ENCODE measurements at places on chromosomes 3 and 15. TPM values are rescaled to one million over a fixed set of nuclear protein-coding genes. Genes with fewer than 3 reads are reported as not detected.

Gene NDN
- 32.8 TPM for polyA plus RNA-seq

Gene OR4F15
- not detected for polyA plus RNA-seq

Gene UBAP1L
- 0.33 TPM for polyA plus RNA-seq

Gene MORC1
- polyA plus RNA-seq, result not detected

Gene ADPGK
- 66.1 TPM for polyA plus RNA-seq

GRCh38 chr15:52277575-52277974 is 18.0 kb downstream of the MYO5C start:
- DNase-seq, result no peak

- no peak for DNase-seq
Observed at GRCh38 chr3:57982561-57983243, 25.5 kb upstream of the FLNB start.

- peak; percentile 22 for DNase-seq
Observed at GRCh38 chr3:179450261-179450701, 989 bp downstream of the GNB4 start.

GRCh38 chr3:32454731-32455608 is 47.7 kb downstream of the CMTM6 start:
- peak; percentile 53 for DNase-seq

DNA sequence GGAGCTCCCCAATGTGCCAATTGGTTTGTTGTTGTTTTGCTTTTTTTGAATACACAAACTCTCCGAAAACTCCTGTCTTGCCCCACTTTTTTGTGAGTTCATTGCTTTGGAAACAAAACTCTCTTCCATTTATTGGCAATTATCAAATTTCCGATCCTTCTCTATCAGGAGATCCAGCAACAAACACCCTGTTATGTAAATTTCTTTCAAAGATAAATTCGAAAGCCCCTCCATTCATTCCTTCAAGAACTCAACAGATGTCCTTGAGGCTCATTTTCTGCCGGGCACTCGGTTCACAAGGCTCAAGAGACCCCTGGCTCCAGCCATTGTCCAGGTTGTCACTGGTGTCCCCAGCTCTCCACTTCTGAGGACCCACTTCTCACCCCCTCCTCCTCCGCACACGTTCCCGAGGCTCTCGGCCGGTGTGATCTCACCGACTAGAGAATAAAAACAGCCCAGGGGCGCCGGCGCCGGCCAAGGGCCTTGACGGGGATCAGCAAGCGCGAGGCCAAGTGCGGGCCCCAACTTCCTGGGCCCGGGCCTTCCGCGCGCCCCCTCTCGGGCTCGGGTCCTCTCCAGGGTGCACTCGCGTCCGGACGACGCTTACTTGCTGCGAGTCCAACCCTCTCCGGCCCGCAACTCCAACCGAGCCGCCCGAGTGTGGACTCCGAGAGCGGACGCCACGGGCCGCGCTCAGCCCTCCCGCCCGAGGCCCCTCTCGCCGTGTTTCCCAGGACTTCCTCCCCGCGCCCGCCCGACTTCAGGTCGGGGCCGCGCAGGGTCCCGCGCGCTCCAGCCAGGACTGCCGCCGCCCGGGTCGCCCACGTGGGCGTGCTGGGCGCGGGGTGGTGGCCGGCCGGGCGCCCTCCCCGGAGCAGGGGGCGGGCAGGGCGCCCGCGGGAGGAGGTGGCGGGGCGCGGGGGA is 533 bp upstream of the SMAD3 start:
- peak; percentile 72 for DNase-seq

DNA sequence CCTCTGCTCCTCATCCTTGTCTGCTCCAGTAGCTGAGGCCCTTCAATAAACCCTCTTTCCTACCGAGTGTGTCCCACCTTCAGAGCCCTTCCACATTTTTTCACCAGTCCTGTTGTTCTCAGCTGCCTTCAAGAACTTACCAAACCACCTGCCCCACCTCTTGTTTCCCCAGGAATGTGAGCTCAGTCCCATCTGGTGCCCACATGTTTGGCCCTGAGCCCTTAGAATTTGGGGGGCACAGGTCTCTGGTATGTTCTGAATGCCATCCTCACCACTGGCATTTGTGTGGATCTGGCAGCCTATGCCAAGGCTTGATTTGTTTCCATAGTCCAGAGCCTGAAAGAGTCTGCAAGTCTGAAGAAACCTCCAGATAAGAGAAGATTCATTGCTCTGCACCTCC is 315.2 kb upstream of the PPP2R3A start:
- no peak for DNase-seq

DNA sequence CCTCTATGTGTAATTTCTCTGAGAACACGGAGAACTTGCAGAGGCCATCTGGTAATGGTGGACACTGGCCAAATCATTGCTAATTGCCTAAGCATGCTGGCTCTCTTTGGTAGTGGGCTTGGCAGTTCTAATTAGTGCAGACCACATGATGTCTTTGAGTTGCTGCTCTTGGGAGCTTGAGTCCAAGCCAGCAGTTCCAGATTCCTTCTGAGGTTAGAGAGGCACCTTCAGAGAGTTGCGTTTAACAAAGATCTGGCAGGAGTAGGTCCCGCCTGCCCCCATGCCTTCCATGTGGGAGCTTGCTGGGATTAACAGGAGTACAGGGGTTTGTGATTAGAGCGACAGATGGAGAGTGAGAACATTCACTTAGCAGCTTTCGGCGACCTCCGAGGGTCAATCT is 449.0 kb upstream of the LMCD1 start:
- peak; percentile 84 for DNase-seq

GRCh38 chr3:188187053-188187452 is 33.1 kb downstream of the LPP start:
- DNase-seq, result no peak

GRCh38 chr3:3551981-3552380 is 247.2 kb upstream of the LRRN1 start:
- DNase-seq, result peak; percentile 69

GRCh38 chr3:98482717-98483482 is 14.6 kb upstream of the OR5K2 start:
- no peak for DNase-seq

GRCh38 chr3:115375362-115375761 is 228.3 kb upstream of the ZBTB20 start:
- no peak for DNase-seq

DNA sequence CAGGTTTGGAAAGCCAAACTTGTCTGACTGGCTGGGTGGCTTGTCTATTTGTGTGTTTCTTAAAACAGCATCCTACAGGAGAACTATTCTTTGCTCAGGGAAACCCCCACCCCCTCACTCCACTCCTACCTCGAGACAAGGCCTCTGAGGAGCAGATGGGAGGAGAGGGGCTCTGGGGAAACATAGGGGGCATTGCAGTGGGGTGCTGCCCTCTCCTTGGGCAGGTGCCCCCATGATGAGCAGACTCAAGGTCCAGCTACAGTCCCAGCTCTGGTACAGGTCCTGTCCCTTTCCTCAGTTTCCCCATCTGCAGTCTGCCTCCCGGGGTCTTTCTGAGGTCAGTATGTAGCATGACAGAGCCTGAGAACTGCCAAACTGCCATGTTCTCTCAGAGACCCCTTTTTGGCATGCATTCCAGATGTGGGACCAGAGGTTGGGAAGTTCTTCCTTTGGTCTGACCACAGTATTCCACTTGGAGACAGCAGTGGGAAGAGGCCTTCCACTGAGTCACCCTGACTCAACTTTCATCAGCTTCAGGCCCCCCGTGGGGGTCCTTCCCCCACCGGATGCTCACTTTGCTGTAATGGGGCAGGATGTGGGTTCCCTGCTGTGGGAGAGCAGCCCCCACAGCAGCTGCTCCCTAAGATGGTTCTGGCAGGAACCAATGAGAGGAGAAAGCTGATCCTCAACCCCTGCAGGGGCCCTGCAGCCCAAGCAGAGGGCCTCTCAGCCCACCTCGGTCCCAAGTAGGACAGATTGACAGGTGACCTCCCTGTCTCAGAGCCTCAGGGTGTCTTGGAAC is 32.3 kb upstream of the CYP11A1 start:
- peak; percentile 31 for DNase-seq

- no peak for DNase-seq
Observed at GRCh38 chr15:41911691-41912345, 18.0 kb upstream of the SPTBN5 start.

GRCh38 chr15:46778876-46779275 is 938.4 kb upstream of the SEMA6D start:
- no peak for DNase-seq

Measured in fibroblast of lung (primary cell).